ENCODE measurements at places on chromosomes 7 and 10. TPM values are rescaled to one million over a fixed set of nuclear protein-coding genes. Genes with fewer than 3 reads are reported as not detected.

Gene CLIP2
- total RNA-seq: 5.6 TPM

Gene OPN1SW
- total RNA-seq: not detected

DNA sequence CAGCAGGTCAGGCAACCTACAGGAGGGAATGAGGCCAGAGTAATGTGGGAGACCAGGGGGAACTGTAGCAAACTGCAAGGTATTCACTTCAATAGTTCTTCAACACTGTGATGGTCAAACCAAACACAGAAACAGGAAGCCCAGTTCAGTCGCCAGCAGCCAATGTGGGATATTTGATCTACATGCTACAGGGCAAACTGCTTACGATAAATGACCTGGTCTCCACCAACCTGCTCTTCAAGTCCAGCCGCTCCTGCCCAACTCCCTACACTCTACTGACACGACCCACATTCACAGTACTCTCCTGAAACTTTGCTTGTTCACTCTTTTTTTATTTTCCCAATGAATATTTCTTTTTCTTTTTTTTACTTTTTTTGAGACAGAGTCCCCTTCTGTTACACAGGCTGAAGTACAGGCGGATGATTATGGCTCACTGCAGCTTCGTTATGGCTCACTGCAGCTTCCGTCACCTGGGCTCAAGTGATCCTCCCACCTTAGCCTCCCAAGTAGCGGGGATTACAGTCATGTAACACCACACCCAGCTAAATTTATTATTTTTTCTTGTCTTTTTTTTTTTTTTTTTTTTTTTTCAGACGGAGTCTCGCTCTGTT, 42.1 kb downstream of the MDH2 start:
- no peak for DNase-seq

DNA sequence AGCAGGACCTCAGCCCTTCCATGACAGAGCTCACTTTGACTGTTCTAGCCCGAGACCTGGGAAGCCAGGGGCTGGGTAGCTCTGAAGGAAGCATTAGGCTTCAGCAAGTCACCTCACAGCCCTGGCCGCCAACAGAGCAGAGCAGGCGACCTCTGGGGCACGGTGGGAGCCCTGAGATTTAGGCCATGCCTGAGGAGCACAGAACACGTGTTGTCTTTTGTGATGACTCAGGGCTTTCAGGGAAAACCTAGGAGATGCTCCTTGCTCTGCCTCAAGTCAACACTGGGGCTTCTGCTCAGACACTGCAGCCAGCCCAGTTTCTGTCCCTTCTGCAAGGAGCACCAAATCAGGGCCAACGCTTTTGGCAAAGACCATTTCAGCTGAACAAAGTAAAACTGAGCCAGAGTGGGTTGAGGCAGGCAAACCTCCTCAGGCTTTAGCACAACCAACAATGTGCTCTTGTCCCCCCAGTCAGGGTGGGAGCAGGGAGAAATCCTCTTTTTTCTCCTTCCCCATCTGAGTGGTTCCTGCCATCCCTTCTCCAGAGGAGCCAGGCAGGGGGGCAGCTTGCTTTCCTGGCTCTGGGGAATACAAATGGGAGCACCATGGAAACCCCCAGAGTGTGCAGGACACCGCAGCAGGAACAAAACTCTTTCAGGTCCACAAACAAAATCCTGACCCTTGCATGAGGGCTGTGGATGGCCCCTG, 14.4 kb downstream of the CAMK2G start:
- no peak for DNase-seq

GRCh38 chr10:69643779-69644657, 14.0 kb downstream of the FAM241B start:
- DNase-seq: no peak

DNA sequence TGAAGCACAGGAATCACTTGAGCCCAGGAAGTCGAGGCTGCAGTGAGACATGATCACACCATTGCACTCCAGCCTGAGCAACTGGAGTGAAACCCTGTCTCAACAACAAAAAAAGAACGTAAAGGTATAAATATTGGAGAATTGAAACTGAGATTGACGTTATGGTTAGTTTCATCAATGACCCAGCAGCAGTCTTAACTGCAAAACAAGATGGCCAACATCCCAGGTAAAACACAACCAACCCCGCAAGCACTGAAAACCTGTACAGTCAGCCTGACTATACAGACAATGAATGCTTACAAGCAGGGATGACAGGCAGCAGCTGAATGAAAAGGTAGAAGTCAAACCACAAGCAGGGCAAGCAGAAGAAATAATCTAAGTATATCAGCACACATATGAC, 34.7 kb downstream of the WAPL start:
- DNase-seq: no peak

GRCh38 chr7:1638215-1638661, 31.8 kb upstream of the ELFN1 start:
- DNase-seq: no peak

DNA sequence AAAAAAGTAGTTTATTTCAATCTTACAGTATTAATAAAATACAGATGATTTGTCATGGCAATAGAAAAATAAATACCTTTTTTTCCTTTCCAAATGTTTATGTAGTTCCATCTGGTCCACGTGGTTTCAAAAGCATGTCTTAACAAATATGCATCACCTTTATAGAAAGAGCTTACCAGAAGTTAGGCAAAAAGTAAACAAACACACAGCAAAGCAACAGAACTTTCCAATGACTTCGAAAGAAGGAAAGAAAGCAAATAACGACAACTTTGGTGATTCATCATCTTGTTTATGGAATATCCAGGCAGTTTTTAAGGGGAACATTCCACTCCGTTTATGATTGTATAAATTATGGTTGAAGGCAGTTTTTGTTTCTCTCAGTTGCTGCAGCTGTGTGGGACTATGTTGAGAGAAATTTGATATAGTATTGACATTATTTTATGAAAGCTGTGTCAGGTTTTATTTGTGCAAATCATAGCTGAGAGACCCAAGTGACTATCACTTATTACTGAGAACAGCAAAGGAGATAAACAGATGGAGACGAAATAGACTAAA, 203.1 kb downstream of the CDC14C start:
- DNase-seq: no peak

Measured in thymus (tissue), 14 donors.